ENCODE measurements at places on chromosomes 1 and 21.

DNA sequence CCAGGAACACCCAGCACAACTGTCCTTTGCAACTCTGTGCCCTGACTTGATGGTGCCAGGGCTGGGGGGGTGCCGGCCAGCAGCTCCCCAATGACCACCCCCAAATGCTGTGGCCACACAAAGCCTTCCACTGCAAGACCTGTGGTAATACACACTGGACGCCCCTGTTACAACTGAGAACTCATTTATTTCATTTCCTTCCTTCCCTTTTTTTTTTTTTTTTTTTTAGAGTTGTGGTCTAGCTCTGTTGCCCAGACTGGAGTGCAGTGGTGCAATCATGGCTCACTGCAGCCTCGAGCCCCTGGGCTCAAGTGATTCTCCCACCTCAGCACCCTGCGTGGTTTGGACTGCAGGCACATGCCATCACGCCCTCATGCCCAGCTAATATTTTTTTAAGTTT lies 25.2 kb downstream of the TP73 start:
- no peak for DNase-seq

DNA sequence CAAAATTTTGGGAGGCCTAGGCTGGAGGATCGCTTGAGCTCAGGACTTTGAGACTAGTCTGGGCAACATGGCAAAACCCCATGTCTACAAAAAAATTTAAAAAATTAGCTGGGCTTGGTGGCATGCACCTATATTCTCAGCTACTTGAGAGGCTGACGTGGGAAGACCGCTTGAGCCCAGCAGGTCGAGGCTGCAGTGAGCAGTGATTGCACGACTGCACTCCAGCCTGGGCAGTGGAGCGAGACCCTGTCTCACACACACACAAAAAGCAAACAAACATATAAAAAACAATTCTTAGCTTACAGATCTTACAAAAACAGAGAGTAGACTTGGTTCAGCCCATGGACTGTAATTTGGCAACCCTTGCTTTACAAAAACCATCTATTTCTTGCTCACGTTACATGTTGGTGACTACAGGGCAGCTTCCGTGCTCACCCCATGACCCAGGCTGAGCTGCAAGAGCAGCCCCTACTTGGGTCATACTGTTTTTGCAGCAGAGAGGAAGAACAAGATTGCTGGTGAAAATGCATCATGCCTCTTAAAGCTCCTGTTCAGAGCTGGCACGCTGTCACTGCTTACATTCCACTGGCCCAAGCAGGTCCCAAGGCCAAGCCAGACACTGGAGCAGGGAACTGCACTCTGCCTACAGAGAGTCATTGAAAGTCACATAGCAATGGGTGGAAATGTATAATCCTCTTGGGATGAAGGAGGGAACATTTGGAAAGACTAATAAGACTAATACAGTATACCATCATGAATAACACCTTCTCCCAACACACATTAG lies 13.4 kb upstream of the ZBTB8A start:
- no peak for DNase-seq

DNA sequence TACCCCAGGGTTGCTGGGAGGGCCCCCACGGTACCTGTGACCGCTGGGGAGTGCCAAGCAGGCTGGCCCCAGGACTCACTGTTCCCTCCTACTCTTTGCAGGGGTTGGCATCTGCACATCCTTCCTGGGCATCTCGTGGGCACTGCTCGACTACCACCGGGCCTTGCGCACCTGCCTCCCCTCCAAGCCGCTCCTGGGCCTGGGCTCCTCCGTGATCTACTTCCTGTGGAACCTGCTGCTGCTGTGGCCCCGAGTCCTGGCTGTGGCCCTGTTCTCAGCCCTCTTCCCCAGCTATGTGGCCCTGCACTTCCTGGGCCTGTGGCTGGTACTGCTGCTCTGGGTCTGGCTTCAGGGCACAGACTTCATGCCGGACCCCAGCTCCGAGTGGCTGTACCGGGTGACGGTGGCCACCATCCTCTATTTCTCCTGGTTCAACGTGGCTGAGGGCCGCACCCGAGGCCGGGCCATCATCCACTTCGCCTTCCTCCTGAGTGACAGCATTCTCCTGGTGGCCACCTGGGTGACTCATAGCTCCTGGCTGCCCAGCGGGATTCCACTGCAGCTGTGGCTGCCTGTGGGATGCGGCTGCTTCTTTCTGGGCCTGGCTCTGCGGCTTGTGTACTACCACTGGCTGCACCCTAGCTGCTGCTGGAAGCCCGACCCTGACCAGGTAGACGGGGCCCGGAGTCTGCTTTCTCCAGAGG lies 6.8 kb downstream of the XKR8 start:
- no peak for DNase-seq

GRCh38 chr1:185920602-185921001 lies 186.4 kb downstream of the HMCN1 start:
- no peak for DNase-seq

DNA sequence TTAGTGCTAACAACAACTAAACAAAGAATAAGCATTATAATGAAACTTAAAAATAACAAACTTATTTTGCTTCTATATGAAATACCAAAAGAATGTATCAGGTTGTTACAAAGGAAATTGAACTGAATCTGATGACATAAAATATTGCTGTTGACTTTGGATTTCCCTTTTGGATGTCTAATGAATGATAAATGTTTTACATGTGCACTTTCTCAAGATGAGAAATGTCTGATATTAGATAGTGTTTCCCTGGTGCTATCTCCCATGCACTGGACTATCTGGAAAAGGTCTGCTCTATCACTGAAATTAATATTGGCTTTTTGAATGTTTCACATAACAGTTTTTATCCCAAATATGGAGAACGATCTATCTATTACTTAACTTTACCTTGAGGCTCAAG lies 179.9 kb downstream of the HMCN1 start:
- DNase-seq, result no peak

DNA sequence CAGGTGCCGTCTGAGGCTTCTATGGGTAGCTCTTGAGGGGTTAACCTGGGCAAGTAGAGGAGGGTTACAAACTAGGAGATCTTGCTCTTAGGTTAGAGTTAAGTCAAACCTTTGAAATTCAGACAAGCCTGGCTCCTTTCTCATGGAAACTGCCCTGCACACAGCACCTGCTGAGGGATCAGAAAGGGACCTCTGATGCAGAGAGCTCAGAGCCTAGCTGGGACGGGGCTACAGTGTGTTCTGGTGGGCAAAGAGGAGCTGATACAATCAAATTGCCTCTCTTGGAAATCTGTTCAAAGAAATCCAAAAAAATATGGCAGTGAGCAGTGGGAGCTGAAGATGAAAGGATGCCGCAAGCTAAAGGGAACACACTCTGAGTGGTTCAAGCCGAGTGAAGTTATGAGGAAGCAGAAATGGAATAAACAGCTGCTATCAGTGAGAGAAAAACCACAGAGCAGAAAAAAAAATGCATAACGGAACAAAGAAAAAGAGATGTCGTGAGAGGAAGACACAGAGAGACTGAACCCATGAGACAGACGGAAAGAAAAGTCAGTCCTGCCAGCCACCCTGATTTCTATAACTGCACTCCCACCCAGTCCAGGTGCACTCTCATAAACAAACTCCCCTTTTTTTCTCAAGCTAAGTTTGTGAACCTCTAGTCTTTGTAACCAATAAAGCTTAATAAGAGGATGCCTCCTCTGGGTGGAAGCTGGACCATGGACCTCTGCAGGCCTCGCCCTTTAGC lies 26.6 kb downstream of the PAFAH2 start:
- DNase-seq, result no peak

- DNase-seq, result no peak
Observed at GRCh38 chr1:20188455-20188817, 2.1 kb upstream of the PLA2G2C start.

- DNase-seq, result no peak
Observed at GRCh38 chr1:118404024-118404423, 219.0 kb upstream of the SPAG17 start.

- no peak for DNase-seq
Observed at GRCh38 chr21:45151445-45152160, 77.2 kb downstream of the ADARB1 start.

DNA sequence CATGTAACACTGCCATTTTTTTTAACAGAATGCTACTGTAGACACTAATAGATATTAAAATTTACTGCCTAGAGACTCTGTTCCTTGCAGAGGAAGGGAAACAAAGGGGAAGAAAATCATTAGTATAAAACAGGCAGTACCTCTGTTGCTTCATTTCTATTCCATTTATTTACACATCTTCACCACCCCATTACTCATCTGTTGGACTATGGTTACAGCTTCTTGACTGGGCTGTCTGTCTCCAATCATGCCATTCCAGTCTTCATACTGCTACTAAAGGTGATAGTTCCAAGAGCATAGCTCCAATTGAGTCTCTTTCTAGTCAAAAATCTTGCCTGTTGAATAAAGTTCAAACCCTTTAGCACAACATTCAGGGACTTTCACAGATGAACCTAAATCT lies 22.2 kb upstream of the GPR25 start:
- DNase-seq, result peak; percentile 37

DNA sequence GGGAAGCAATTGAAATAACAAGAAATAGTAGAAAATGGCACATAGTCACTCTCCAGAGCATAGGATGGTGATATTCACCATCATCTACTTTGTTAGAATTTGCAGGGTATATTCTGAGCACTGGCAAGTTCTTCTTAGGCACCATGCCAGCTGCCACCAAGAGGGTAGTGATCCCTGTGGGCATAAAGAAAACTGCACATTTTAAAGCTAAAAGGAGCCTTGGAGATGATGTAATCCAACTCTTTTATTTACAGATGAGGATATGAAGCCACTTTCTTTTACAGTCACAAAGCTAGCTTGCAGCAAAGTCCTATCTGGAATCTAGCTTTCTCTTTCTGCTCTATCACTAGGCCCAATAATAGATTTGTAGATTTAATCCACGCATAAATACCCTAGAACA lies 69.0 kb downstream of the PTGER3 start:
- DNase-seq, result no peak

DNA sequence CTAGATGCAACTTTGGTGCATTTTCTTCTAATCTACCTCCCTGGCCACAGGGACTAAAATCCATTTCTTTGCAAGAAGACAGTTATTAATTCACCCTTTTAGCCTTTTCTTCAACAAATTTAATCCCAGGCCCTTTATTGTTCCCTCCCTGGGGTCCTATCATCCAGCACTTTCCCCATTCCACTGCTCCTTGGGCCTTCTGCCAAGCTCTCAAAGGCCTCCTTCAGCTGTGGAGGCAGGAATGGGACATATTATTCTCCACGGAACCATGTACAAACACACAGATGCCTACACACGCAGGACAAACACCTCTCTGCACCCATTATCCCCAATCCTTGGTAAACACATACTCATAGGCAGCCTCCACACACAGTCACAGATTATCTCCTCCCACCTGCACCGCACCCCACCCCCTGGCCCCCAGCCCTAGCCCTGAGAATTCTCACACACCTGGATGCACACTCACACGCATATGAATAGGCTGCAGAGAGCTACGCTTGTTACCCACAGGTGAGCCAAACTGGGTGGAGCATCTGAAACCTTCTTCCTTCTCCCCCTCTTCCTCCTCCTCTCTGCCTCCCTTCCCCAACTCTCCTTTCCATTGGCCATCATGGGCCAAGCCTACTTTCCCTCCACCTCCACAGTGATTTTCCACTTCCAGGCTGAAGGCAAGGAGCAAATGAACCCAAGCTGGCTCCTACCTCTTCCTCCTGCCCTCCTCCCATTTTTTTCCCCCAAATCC lies 11.7 kb downstream of the TAGLN2 start:
- no peak for DNase-seq

DNA sequence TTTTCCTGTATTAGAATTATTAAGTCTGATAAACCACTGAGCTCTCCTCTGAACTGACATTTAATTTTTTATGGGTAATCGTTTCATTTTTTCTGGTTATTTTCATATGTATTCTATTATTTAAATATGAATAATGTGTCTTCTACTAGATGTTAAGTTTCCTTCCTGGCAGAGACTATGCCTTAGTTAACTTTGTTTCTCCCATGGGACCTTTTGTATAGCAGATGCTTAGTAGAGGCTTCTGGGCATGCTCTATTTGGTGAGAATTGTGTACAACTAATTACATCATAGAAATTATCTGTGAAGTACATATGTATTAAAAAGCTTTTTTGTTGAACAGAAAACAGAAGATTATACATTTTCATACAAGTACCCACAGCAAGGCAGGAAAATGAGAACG lies 23.4 kb downstream of the CTBS start:
- no peak for DNase-seq

DNA sequence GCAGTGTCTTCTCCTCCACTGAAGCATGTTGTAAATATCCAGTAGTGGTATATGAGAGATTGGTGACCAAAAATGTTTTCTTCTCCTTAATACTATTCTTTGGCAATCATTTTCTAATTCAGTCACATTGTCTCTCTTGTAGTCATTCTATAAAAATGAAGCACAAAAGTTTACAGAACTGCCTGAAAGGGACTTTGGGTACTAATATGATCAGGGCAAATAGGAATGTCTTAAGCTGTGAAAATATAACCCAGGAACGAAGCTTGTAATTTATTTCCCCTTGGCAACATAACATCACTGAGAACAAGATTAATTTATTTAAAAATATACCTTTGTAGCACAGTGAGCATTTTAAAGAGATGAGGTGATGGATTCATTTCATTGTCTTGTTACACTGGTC lies 4.9 kb downstream of the B3GALT2 start:
- DNase-seq, result no peak

GRCh38 chr1:247421074-247421473 lies 5.1 kb downstream of the NLRP3 start:
- DNase-seq, result no peak

DNA sequence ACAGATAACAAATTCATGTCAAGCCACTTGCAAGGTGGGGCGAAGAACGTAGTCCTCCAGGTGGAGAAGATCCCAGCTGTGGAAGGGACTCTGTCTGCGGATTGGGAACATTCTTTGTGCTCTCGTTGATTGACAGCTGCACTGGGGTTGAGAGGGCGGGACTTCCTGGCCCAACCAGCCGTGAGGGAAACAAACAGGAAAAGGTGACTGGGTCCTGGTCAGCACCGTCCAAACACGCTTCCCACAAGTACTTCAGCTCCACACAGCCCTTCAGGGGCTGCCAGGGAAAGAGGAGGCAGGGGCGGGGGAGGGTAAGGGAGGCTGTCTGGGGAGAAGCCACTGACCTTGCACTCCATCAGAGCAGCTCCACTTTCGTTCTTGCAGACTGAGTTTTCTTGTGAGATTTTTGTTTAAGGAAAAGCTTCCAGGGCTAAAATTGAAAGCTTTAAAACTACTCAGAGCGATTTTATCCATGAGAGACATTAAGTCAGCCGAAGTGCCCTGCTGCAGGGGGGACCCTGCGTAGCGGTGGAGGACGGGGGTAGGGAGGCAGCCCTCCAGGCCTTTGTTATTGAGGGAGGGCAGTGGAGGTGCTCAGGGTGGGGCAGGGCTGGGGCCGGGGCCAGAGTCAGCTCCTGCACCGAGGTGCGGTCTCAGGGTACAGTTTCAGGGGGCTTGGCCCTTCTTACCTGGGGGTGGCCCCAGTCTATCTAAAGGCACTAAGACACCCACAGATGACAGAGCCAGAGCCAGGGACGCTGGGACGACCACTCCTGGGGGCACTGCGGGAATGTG lies 21.6 kb upstream of the STUM start:
- peak; percentile 46 for DNase-seq

GRCh38 chr1:158943059-158943458 lies 11.7 kb downstream of the PYHIN1 start:
- peak; percentile 45 for DNase-seq

DNA sequence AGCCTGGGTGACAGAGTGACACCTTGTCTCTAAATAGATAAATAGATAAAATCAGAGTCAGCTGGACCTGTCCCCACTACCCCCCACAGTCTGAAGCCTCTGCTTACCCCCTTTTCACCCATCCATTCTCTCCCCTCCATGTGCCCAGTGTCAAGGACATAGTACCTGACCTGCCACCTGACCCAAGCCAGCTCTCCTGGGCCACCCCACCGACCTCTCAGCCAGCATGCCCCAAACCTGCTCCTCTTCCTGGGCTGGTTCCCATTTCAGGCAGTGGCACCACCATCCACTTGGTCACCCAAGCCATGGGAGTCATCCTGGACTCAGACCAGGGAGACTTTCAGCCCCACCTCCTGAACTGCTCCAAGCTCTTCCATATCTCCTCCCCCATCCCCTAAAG lies 28.2 kb downstream of the CITED4 start:
- no peak for DNase-seq
